NCI-H345 (cell line): ENCODE measurements at places on chromosomes 16 and 17.

DNA sequence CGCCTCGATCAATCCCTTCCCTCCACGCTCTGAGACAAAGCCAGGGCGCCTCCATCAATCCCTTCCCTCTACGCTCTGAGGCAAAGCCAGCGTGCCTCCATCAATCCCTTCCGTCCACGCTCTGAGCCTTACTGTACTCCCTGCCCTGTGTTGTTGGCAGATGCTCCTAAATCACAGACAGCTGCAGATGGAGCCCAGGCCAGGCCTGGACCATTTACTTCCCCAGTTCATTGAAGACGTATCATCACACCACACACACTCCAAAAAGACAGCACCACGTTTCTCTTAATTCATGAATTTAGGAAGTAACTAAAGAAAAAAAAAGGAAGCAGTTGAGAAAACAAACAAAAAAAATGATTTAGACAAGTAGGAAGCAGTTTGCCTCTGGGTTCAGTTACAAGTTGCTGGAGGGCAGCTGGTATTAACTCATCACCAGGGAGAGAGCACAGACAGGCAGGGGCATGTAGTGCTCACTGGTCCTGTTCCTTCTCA, 7.4 kb upstream of the CD300LD start:
- DNase-seq, result no peak

DNA sequence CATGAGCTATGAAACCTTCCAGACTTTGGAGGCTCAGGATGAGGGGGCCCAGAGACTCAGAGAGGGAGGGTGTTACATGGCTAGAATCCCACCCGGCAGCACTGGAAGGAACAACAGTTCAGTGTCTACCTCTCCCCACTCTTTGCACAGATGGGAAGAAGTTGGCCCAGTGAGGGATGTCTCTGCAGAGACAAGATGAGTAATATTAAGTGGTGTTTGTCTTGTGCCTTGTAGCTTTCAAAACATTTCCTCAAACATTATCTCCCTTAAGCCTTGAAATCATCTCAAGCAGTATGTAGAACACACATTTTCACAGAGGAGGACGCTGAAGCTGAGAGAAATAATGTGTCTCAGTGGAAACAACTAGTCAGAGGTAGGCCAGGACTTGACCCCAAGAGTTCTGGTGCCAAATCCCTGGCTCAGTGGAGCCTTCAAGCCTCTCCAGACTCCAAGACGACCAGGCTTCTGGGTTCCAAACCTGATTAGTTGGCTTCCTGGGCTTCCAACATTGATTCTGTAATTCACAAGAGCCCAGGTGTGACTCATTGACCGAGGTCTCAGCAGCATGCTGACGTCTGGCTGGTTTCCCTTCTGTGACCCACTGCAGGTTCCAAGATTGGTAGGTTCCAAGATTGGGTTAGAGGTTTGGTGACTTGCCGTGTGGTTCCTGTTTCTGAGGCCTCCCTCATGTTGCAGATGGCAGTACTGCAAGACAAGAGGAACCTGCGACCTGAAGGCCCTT, 7.4 kb downstream of the RNF112 start:
- no peak for DNase-seq

DNA sequence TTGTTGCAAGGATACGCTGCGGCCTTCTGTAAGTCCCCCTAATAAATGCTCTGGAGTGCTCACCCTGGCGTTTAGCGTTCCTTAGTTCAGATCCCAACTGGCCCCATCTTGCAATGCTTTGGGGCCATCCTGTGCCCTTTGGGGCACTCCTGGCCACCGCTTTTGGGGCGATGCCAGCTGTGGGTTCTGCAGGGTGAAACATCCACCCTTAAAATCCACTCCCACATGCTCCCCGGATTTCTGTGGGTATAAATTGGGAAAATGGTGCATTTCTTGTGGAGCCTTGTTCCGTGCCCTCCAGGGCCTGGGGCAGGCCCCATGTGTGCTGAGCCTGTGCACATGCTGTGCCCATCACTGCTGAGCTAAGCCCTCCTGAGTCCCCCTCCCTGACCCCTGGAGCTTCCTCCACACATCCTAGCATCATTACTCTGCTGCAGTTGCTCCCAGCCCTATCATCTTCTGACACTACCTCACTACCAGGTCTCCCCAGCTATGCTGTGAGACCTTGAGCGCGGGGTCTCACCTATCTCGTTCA, 6.0 kb downstream of the MSRB1 start:
- DNase-seq, result no peak

DNA sequence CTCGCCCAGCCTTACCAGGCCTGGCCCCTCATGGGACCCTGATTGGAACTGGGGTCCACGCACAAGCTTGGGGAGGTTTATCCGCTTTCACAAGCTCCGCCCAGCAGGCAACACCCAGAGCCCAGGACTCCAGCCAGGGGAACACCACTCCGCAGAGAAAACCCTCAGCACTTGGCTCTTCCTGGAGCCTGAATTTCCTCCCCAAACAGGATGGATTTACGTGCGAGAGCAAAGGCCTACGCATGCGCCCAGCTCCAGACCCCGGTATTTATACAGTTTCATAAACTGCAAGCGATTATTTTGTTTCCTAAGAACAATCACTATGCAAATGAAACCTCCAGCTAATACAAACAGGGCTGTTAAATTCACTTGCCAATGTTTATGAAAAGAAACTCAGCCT, 22.8 kb downstream of the ZNF423 start:
- no peak for DNase-seq

DNA sequence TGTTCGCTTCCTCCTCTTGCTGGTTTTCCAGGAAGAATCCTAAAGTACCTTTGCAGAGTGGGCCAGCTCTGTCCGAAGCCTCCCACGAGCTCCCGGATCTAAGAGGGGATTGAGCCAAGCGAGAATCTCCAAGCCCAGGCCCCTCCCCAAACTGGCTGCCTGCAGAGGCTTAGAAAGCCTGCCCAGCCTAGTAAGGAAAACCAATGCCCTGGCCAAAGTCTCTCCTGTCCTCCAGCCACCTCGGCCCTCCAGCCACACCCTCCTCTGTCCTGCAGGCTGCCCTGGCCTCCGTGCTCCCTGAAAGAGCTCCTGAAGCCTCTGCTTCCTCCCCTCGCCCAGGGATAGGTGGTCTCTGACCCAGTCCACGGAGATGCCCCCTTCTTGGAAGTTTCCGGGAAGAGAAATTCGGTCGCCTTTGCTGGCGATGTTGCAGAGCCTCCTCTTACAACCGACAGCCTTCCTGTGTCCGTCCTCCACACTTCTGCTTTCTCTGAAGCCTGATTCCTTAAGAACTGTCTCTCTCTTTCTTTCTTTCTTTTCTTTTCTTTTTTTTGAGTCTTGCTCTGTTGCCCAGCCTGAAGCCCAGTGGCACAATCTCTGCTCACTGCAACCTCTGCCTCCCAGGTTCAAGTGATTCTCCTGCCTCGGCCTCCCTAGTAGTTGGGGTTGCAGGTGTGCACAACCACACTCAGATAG, 54.9 kb upstream of the TOB1 start:
- DNase-seq, result no peak

DNA sequence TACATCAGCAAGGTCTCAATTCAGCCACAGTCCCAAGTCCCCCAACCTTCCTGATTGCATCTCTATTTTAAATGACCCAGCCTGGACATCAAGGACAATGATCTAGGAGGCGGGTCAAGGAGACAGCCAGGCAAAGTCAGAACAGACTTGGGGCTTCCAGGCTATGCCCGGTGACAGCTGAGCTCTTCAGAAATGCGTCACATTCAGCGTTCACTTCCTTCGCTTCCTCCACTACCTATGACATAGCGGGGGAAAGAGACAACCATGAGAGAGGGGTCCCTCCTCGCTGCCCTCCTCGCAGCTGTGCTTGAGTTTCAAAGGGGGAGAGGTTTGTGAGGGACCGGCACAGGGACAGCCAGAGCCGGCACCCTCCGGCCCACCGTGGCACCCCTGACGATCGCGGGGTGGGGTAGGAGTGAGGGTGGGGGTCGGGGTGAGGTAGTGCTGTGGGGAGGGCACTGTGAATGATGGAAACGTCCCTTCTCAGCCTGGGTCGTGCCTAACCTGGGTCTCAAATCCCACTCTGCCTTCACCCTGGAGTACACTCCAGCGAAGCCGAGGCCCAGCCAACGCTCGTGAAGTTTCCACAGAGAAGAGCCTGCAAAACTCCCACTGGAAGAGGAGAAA, 12.3 kb upstream of the LGALS3BP start:
- DNase-seq, result no peak
